Vagina (tissue), 2 donors: ENCODE measurements at places on chromosomes 3 and 15.

DNA sequence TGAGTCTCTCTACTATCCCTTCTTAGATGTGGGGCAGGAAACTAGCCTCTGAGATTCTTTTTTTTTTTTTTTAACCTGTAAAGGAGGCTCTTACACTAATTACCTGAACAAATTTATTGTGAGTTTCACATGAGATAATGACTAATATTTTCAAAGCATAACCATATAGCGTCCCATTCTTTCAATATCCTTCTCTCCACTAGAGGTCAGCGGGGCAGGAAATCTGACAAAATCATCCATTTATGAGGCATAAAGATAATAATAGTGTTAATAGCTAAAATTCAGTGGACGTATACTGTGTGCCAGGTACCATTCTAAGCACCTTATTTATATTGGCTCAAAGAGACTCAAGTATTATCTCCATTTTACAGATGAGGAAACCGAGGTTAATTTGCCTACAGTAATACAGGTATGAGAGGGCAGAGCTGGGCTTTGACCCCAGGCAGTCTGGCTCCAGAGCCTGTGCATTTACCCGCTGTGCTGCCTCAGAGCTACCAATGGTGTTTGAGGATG is 16.3 kb upstream of the SMAD6 start:
- no peak overlapping the region for H3K27ac ChIP-seq
- no peak for DNase-seq

DNA sequence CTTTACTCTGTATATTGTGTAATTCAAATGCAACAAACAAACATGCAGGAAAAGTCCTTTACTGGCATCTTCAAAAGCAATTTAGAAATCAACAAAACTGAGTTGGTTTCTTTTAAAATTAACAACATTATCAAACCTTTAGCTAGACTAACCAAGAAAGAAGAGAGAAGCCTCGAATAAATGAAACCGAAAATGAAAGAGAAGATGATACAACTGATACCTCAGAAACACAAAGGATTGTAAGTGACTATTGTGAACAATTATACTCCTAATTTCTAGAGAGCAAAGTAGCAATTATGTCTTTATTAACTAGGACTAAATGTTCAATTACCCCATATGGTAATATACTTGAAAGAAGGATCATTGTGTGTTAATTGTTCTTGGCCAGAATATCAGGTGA is 49.2 kb upstream of the P3H2 start:
- H3K27me3 ChIP-seq = no peaks in the 10 kb centered on the region
- H3K36me3 ChIP-seq = no peaks in the 10 kb centered on the region
- no peak overlapping the region for H3K4me3 ChIP-seq
- no peaks in the 10 kb centered on the region for H3K4me1 ChIP-seq
- no peak for DNase-seq

DNA sequence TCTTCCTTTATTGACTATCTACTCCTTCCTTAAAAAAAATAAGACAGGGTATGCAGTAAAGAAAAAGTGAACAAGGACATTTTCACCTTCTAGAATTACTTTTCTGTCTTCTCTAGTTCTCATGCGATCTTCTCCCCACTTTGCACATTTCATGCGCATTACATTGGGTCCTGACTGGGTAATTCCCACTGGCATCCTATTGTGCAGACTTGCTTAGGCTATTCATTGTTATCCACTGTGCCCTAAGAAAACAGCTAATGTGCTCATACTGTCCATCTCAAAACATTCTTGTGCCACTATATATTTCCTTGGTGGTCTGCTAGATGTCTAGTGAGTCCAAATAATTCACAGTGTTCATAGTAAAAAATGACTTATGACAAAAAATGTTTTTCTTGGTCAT is 447.4 kb upstream of the ROBO1 start:
- no peak for DNase-seq
- H3K27me3 ChIP-seq = no peaks in the 10 kb centered on the region
- no peak overlapping the region for H3K27ac ChIP-seq
- no peaks in the 10 kb centered on the region for H3K36me3 ChIP-seq
- H3K4me1 ChIP-seq = no peaks in the 10 kb centered on the region

DNA sequence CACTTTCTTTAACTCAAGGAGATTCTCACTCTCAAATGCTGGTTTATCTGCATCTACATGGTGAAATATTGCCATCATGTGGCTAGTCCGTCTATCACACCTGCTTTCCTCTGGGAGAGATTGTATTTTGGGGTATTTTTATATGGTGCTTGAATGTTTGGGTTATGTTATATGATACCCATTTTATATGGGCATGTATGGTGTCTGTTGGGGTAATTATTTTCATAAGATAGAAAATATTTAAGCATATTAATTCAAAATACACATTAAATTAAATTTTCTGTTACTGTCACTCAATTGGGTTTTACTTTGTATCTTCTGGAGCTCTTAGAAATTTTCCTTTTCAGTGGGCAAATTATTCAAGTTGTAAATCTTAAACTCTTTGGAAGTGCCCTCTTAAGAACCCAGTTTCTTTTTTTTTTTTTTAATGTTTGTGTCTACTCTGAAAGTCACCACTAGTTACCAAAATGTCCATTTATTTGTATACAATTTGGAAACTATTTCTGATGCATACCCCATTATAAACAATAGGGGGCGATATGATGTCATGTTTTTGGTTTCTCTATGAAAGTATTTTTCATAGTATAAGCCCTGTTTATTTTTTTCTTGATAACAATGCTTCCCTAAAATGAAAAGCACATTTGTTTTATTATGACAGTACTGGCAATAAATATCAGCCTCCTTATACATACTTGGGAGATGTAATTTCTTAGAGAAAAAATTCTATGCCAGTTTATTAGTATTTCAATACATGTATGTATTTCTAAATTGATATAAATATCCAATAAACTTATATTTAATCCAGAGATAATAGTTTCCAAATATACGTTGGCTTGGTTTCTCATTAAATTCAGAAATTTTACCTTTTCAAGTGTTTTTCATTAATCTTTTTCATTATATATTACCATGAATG is 36.1 kb upstream of the PLSCR5 start:
- no peaks in the 10 kb centered on the region for H3K4me1 ChIP-seq
- H3K27me3 ChIP-seq = no peaks in the 10 kb centered on the region
- H3K4me3 ChIP-seq = no peak overlapping the region
- no peak overlapping the region for H3K27ac ChIP-seq
- no peaks in the 10 kb centered on the region for H3K36me3 ChIP-seq

- no peak overlapping the region for H3K27ac ChIP-seq
- H3K36me3 ChIP-seq = no peaks in the 10 kb centered on the region
- peaks cover 14% of the 10 kb centered on the region for H3K4me1 ChIP-seq
- DNase-seq = no peak
- H3K27me3 ChIP-seq = no peaks in the 10 kb centered on the region
Observed at GRCh38 chr15:83323296-83323711, 38.8 kb upstream of the BNC1 start.
